ENCODE measurements at places on chromosomes 2 and 18.

GRCh38 chr2:115119086-115119485, 676.6 kb downstream of the DPP10 start:
- no peak for DNase-seq

GRCh38 chr2:14433946-14434495, 198.5 kb upstream of the LRATD1 start:
- DNase-seq, result no peak

DNA sequence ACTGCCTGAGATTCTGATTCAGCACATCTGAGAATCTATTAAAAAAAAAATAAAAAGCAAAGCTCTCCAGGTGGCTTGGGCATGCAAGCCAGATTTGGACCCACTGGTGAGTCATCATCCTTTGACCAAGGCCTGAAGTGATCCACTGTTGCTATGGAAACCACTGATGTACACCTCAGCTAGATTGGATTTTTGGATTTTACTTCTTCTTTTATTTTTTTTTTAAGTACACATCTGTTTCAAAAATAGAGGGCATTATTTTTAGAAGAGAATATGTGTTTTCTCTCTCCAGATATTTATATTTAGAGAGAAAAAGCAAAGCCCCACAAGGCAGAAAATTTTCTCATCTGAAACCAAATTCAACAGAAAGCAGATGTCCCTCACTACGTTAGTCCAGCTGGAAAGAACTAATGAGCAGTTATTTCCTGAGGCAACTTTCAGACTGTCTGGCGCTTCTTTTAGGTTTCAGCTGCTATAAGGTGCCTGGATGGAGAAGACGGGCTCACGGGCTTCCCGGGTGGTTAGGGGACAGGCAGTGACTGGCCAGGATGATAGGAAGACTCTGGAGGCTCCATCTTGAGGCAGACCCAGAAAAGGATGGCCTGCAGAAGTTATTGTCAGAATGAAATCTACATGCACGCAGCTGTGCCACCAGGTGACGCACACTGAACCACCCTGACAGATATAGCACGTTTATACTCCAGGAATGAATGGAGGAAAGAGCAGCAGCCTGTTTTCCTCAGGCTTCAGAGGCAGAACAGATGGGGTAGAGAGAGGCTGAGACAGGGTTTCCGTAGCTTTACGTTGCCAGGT, 50.5 kb downstream of the MRPL35 start:
- DNase-seq, result no peak

DNA sequence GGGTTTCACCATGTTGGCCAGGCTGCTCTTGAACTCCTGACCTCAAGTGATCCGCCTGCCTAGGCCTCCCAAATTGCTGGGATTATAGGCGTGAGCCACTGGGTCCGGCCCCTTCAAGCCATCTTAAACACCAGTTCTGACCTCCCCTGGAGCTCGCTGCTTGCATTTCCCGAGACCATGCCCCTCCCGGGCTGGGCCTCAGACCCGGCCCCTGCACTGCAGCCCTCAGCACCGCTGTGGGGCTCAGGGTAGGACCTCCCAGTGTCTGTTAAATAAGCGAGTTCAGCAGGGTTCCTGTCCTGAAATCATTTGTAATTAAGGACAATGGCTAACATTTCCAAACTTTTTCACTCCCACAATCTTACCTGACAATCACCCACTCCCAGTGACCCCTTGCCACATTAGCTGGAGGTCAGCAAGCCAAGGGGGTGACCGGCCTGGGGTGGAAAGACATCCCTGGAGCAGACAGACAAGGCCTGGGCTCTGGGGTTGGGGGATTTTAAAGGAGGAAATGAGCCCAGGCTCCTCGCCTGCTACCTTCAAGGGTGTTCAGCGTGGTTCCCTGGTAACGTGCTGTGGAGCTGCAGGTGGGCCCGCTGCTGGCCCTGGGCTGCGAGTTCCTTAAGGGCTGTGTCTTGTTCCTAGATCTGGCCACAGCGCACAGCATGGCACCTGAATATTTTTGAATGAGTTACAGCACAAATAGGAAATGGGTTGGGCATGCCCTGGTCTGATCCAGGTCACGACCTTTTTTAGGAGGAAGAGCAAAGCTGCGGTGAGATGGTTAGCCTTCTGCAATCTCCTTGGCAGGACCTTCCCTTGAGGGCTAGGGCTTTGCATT, 15.1 kb downstream of the CYS1 start:
- no peak for DNase-seq

Data from activated CD4-positive, alpha-beta T cell treated with anti-CD3 and anti-CD28 coated beads for 48 hours (primary cell).